ENCODE measurements at places on chromosomes 3 and 15.

DNA sequence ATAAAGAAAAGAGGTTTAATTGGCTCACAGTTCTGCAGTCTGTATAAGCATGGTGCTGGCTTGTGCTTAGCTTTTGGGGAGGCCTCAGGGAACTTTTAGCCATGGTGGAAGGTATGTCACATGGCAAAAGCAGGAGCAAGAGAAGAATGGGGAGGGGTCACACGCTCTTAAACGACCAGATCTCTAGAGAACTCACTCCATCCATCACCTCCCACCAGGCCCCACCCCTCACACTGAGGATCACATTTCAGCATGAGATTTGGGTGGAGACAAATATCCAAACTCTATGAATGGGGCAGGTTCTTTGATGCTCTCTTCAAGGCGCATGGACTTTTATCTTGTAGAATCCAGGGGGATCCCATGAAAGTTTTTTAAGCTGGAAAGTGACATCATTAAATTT lies 75.7 kb downstream of the ITPR1 start:
- no peak for DNase-seq

DNA sequence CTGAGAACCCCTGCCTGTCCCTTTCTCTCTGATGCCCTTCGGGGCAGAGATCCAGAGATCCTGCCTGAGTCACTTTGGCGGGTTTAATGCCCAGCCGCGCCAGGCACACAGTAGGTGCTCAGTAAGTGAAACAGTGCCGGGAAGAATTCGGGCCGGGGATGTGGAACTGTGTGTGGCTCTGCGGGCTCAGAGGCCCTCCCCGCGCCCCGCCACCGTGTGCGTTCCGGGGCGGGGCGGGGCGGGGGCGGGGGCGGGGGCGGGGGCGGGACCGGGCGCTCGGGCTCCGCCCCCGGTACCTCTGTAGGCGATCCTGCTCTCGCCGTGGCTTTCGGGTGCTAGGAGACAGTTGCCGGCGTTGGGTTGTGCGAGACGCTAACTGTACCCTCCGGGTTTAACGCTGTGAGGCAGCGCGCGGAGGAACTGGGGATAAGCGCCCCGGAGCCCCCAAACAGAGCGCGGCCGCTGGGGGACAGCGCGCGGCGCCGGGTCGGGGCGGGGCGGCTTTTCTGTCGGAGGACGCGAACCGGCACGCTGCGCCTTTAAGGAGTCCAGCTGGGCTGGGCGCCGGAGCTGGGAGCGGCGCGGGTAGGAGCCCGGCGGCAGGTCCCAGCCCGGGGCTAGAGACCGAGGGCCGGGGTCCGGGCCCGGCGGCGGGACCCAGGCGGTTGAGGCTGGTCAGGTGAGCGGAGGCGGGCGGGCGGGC lies at the start of gene ABHD6:
Gene ABHD6 (plus strand): TSS at position 555 of the 703 bp plus-strand sequence. CDS start 18,795 bp downstream, outside the sequence.
- peak; percentile 66 for DNase-seq

- DNase-seq = no peak
Observed at GRCh38 chr3:124540550-124541211, 189.6 kb upstream of the UMPS start.

GRCh38 chr3:61414456-61414855 lies 146.9 kb upstream of the PTPRG start:
- DNase-seq = no peak

GRCh38 chr3:139518306-139518705 lies 21.2 kb downstream of the RBP1 start:
- no peak for DNase-seq

DNA sequence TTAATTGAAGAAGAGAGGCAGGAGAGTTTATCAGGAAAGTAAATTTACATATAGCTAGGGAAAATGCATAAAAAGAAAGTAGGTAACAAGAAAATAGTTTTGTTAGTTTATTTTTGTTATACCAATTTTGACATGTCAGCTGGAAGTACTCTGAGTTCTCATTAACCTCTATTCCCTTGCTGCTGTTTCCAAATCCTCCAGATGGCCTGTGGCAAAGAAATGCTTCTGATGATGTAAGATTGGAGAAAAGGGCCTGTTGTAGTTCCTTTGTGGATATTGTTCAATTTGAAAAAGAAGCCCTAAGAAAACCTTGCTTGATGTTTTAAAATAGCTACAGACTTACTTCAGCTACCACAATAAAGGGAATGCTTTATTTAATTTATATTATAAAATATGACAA lies 192.9 kb upstream of the SLITRK3 start:
- DNase-seq = no peak

- no peak for DNase-seq
Observed at GRCh38 chr3:118772547-118773011, 262.1 kb downstream of the IGSF11 start.

DNA sequence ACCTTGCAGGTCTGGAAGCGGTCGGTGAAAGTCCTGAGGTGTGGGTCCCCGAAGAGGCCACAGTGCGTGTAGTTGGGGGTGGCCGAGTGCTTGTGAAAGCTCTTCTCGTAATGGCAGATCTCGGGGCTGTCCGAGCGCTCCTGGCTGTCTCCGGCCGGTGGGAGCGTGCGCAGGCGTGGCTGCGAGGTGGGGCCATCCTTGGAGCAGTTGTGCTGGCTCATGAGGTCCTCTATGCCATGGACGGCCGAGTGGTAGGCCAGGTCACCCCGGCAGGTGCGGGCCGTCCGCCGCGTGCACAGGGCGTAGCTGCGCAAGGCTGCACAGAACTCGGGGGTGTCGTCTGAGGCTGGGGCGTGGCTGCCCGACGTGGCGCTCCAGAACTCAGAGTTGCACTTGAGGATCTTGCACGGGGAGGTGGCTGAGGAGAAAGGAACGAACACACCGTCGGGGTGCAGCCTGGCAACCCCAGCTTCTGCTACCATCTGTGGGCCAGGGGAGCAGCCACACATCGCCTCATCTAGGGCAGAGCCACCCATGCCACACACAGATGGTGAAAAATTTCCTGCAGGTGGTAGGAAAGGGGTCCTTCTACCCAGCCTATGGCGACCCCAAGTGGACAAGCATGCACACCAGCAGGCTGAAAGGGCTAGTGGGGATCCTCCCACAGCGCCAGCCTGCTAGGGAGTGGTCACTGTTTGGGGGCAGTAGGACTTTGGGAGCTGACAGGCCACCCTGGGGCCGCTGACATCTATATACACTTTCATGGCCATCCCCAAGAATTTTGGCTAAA lies 36.7 kb downstream of the RGMA start:
- no peak for DNase-seq

DNA sequence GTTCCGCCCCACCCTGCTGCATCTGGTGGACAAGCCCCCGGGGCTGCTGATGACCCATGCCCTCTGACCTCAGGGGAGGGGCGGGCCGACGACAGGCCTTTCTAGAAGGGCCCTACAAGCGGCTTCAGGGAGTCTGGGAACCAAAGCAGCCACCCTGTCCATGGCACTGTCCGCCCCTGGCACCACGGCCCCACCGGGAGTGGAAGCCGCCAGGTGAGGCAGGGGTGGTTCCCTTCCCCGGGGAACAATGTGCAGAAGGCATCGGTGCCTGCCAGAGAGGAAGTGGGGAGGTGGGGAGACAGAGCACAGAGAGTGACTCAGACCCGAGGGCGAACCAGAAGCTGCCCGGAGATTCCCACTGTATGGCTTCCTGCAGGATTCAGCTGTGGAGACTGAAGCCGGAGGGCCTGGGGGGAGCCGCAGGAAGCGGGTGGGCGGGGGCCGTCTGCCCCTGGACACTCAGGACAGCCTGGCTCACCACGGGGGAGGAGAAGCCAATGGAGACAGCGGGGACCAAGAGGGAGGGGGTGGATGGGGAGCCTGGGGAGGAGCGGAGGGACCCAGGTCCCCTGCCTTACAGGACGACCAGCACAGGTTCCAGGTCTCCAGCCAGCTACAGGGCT lies 134.0 kb downstream of the TPRA1 start:
- no peak for DNase-seq

DNA sequence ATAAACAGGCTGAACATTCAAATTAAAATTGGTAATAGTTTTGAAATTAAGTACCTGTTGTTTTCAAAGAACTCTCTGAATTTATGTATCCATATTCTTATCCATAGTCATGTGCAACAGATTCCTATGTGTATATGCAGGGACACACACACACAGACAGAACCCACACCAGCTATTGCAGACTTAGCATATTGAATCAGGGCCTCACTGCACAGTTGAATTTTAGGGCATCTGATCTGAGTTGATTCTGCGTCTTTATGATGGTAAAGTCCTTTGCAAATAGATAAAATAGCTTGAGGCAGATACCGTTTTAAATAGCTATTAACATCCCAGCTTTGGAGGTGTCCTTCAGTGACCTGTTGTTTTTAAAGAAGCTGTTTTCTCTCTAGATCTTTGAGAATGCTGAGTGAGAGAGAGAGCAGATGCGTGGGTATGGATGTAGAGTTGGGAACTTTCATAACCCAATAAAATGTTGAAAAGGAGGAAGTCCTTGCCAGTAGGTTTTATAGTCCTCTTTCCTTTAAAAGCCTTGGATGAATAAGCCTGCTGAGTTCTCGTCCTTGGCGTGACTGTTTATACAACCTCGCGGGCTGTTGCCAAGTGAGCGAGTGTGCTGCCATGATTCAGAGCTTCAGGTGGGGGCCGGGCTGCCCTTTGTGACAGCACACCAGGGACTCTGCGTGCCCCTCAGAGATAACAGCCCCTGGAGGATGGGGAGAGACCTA lies 18.3 kb downstream of the MYZAP start:
- no peak for DNase-seq

DNA sequence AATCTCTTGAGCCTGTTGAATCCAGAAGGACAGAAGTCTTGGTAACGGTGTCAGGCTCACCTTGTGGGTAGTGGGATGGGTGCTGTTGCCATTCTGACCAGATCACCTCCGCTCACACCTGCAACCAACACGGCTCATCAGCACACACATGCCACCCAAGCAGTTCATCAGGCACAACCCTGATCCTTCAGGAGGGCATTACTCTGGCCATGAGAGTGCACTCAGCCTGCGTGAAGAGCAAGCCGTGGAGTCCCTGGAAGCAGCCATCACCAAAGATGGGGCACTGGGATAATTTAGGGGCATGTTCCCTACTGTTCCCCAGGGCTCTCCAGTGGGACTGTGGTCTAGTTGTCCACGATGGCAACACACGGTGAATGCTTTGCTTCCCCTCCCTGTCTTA lies 120.5 kb downstream of the SHQ1 start:
- no peak for DNase-seq

DNA sequence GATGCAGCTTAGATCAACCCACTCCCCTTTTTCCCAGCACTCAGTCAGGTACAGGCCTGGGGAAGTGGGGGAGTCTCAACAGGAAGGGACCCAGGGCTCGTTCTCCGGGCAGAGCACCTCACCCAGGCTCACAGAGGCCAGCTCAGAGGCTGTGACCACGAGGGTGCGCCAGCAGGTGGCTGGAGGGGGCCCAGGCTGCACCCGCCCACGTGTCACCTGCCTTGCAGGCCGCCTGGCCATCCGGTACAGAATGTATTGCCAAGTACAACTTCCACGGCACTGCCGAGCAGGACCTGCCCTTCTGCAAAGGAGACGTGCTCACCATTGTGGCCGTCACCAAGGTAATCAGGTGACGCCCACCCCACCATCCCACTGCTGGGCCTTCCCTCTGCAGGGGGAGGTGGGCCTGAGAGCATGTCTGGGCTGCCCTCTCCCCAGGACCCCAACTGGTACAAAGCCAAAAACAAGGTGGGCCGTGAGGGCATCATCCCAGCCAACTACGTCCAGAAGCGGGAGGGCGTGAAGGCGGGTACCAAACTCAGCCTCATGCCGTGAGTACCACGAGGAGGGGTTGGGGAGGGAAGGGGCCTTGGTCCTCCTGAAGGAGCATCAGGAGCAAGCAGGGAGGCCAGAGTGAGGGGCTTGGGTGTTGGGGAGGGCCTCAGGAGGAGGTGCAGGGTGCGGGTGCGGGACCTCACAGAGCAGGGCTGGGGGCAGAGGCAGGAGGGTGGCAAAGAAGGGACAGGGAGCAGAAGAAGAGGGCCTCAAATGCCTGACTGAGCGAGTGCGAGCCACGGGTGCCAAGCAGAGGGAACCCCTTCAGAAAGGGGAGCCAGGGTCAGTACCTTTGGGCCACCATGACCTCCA lies 14.0 kb upstream of the LMAN1L start:
- DNase-seq = no peak

DNA sequence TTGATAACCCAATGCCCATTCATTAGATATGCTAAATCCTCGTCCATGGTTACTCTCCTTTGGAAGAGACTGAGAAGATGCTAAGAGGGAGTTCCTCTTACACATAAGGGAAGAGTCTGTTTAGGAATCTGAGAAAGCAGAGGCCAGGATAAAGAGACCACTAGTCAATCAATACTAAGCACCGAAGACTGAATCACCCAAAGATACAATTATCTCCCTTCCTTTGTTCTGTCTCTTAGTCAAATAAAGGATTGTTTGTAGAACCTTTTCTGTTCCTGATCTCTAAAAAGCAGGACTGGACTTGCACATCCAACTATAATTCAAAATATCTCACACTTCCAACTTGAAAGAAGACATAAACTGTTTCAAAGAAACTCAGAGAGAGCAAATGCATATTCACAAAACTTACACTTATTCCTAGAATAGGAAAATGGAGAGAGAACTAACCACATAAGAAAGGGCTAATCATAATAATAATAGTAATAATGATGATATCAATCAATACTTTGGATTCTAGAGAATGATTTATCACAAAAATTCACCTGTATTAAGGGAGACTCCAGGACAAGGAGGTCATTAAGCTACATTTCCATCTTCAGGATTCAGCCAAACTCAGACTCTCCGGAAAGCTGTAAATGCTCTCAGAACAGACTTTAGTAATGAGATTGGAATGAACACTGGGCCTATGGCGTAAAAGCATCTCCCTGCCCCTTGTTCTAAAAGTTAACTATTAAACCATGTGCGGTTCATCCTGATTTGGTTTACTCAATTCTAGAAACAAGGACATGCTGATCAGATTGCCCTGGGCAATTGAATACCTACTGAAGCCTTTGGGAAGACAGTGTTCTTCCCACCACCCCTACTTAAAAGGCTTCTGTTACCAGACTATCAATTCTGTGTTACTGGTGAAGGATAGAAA lies 401.5 kb downstream of the ZBTB20 start:
- DNase-seq = no peak

GRCh38 chr3:63521657-63522056 lies 130.8 kb upstream of the SNTN start:
- no peak for DNase-seq

GRCh38 chr3:16064642-16065414 lies 109.7 kb upstream of the GALNT15 start:
- DNase-seq = no peak

GRCh38 chr3:135706758-135707375 lies 258.7 kb upstream of the PPP2R3A start:
- DNase-seq = no peak

GRCh38 chr15:68256675-68257450 lies 20.7 kb upstream of the FEM1B start:
- DNase-seq = peak; percentile 65

DNA sequence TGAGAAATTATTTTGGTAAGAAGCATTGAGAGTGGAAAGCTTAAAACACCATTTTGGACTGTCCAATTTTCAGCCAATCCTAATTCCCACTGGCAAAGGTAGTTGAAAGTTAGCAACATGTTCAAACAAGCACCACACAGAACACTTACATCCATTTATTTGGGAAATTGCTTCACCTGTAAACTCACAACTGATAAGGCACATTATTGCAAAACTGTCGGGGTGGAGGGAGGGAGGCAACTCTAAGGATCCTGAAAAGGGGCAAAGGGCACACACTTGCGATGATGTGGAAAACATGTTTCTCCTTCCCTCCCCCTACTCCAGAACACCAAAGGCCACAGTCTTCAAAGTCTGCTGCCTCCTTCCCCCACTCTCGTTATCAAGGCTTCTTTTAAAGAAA lies 9.4 kb downstream of the TMEM41A start:
- DNase-seq = no peak
